NCI-H526 (cell line): ENCODE measurements at places on chromosomes 3 and 15.

DNA sequence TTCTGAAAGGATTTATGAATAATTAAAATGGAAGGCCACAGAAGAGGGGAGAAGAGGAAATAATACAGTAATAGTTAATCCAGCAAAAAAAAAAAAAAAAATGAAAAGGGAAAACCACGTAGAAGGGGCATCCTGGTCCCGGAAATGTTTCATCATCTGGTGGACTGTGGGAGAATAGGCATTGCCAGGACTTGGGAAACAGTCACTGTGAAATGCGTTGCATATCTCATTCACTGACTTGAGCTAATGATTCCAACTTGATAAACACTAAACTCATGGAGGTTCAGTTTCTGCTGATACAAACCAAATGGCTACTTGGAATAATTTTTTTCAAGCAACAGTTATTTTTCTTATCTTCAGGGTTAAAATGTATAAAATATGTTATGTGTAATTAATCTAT is 3.2 kb downstream of the XCR1 start:
- DNase-seq, result no peak

- no peak for DNase-seq
Measured at GRCh38 chr3:170189398-170190256, 8.1 kb upstream of the PHC3 start.

GRCh38 chr3:16842272-16843270 is 42.2 kb upstream of the PLCL2 start:
- DNase-seq, result no peak

GRCh38 chr3:195809796-195810454 is 1.8 kb downstream of the MUC4 start:
- DNase-seq, result no peak

DNA sequence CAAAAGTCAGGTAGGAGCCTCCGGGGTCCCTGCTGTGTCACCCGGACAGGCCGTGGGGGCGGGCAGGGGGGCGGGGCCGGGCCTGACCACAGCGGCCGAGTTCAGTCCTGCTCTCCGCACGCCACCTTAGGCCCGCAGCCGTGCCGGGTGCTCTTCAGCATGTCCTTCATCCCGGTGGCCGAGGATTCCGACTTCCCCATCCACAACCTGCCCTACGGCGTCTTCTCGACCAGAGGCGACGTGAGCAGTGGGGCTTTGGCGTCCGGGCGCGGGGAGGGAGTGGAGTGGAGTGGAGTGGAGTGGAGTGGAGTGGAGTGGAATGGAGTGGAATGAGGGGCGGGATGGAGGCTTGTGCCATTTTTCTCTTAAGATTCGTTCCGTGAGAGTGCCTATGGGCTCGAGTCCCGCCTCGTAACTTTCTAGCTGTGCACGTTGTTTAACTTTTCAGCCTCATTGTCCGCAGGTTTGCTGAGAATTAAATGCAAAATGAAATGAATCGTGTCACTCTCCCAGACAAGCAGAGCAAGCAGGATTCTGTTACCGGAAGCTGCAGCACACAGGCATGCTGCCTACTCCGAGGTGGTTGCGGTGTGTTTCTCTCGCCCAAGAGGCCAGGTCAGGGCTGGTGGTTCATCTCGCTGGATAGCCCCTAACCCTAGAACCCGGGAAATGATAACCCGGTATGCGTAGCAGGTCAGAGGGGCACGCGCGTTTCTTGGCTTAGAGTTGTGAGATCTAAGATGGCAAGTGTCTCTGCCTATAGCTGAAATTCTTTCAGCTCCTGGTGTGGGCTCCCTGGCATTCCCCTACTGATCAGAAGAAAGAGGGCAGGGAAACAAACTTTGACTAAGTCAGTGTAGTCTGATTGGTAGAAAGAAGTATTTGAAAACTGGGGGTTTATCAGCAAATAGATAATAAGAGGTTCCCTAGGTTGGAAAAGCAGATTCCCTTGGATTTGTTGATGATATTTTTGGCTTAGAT is at the start of gene FAH:
Gene FAH, plus strand, starts transcription at position 104 of the 981 bp plus-strand sequence. Its CDS starts 56 bp downstream, at position 160.
- no peak for DNase-seq

DNA sequence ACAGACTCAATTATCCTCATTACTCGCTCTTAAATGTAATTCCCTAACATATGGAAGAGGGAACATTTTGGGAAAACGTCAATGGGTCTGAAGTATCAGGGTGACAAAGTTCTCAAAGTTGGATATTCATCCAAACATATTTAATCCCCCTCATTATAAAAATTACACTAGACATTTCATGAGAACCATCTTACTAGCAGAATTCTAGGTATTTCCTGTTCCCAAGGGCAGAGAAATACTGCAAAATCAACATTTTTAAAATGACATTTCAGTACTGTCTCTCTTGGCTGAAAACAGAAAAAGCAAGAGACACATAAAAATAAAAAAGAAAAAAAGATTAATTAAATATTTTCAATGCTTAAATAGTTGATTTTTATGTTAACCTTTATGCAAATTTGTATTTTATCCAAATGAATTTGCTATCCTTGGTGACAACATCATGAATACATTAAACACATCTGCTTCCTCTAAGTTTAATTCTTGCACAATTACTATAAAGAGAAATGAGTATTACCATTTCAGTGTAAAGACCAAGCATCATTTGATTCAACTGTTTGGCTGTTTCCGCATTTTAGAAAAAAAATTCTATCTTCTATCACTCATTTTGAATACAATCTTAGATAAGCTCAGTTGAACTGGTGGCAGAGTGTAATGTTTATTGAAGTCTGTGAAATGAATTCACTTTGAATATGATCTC is 114.8 kb upstream of the COL8A1 start:
- no peak for DNase-seq

DNA sequence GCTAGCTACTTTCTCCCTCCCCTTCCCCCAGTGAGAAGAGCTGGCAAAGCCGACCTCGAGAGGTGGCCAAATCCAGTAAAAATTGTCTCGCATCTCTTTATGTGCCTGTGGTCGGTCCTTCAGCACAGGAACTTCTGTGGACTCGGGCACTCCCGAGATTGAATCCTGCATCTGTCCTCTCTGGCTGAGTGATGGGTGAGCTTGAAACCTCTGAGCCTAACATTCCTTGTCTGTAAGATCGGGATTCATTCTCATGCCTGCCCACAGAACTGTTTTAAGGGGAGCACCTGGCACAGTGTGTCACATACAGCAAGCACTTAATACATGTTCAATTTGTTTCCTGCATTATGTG is 11.3 kb downstream of the CX3CR1 start:
- DNase-seq, result no peak

DNA sequence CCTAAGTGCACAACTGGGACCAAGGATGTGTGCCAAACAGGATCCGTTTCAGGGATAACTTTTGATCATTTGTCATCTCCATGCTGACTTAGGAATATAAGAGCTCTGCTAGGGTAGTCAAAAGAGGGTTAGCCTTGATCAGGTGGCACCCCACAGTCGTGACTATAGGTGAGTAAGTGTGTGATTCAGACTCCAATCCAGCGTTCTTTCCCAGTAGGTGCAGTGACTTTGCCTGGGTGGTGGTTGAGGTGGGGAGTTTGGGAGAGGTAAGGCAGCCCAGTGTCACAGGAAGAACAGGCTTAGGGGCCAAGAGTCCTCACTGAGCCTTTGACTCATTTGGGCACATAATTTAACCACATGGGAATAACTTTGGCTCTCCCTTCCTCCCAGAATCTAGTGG is 51.0 kb downstream of the CHDH start:
- DNase-seq, result no peak
